Stimulated activated CD8-positive, alpha-beta memory T cell treated with anti-CD3 and anti-CD28 coated beads, Interleukin-15, amount 100 ng/mL, for 1 hour (primary cell): ENCODE measurements at places on chromosomes 1 and 21.

GRCh38 chr1:171506525-171507304, 21.4 kb downstream of the PRRC2C start:
- DNase-seq, result no peak

DNA sequence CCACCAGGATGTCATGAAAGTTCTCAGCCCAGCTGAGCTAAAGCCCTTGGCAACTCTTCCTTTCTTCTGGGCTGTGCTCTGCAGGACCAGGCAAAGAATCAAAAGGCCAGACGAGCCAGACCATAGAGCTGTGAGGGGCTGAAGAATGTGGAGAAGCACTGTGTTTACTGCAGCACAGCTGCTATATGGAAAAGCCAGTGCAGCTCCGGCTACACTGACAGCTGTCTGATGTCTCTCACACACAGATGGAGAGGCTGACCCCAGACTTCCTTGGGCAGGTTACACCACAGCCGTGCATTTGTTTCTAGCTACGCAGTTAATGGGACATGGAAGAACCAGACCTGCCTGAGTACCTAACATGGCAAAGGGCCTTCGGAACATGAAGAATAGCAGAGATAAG, 40.3 kb downstream of the CD247 start:
- DNase-seq, result no peak

- DNase-seq, result no peak
Measured at GRCh38 chr1:198837278-198838021, 198.6 kb downstream of the PTPRC start.

DNA sequence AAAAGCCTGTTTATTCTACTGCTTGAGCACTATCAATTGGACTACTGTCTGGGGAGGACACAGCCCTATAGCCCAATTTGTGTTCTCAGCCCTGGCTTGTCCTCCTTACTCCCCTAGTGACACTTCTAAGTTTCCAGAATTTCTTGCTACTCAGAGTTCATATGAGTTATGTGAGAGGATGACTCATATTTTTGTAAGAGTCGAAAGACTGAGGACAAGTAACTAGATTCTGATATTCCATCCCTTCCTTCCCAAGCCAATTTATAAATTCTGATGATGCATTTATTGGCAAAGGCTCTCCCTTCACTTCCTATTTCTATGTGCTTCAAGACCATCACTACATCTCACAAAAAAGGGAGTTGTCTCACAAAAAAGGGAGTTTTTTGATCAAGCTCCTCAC, 422.2 kb upstream of the DEPDC1 start:
- no peak for DNase-seq

GRCh38 chr1:176119549-176119948, 87.5 kb downstream of the COP1 start:
- no peak for DNase-seq

DNA sequence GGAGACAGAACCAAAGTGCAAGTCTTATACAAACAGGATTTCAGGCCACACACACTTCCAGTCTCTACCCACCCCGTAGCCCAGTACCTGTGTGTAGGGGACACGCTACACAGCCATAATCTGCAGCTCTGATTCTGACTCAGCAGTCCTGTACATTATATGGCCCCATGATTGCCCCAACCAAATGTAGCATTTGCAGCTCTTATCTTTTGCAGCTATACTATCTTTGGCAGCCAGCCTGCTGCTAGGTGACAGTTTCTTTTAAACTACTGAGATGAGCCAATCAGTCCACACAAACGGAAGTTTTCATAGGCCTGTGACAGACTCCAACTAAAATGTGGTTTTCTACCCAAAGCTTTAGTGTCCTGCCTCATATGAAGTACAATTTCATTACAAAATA, 259.6 kb upstream of the ST6GALNAC5 start:
- no peak for DNase-seq

GRCh38 chr1:77068013-77068412, 151.2 kb downstream of the PIGK start:
- DNase-seq, result no peak

DNA sequence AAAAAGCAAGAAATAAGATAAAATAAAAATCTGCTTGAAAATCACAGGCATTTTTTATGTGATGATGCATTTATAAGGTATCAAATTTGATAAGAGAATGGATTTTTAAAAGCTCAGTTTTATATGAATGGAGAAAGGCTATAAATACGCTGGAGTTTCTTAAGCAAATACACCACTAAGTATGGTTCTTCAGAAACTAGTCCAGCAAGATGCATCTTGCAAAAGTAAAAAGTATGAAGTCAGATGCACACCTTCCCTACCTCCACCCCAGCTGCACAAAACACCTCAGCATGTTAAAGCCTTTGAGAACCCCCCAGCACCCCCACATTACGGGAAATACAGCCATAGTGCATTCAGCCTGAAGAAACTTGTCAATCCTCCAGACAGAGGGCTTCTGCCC, 143.1 kb upstream of the PROX1 start:
- no peak for DNase-seq

DNA sequence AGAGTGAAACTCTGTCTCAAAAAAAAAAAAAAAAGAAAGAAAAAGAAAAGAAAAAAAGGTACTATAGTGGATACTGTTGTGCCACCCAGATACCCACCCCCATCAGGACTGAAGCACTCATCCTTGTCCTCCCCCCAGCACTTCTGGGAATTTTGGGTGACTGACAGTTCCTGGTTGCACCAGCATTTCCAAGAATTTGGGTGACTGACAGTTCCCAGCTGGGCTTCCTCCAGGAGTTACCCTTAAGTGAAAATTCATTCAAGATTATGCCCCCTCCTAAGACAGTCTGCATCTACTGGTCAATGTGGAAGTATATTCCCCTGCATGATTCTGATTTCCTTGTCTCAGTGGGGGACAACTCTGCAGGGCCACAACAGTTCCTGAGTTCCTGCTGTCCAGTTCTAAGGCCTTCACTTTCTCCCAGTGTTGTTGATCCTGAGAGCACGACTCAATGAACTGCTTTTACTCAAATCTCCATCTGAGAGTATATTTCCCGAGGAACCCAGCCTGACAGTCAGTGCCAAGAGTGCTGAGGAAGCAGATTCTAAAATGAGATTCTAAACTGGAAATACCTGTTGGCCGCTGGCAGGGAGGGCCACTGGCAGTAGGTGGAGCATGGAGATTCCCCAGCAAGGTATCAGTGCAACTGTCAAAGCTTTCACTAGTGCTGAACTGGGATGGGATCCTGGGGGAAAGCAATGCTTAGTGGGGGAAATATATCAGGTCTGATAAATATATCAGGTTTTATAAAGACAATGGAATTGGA, 18.5 kb downstream of the RIIAD1 start:
- no peak for DNase-seq

DNA sequence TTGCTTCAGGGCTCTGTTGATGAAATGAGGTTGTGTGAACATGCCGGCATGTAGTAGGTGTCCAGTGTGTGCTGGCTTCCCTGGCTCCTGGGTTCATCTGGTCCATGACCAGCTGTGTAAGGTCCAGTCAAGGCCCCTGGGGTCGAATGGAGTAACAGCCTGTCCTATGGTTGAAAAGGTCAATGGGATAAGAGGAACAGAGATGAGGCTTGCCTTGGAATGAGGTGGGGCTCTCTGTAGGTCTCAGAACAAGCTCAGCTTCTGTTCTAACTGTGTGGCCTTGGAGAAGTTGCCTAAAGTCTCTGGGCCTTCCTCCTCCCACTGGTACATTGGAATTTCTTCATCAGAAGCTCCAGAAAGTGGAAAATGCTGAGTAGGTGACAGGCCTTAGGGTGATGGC, 26.6 kb downstream of the RPS6KA1 start:
- DNase-seq, result no peak

DNA sequence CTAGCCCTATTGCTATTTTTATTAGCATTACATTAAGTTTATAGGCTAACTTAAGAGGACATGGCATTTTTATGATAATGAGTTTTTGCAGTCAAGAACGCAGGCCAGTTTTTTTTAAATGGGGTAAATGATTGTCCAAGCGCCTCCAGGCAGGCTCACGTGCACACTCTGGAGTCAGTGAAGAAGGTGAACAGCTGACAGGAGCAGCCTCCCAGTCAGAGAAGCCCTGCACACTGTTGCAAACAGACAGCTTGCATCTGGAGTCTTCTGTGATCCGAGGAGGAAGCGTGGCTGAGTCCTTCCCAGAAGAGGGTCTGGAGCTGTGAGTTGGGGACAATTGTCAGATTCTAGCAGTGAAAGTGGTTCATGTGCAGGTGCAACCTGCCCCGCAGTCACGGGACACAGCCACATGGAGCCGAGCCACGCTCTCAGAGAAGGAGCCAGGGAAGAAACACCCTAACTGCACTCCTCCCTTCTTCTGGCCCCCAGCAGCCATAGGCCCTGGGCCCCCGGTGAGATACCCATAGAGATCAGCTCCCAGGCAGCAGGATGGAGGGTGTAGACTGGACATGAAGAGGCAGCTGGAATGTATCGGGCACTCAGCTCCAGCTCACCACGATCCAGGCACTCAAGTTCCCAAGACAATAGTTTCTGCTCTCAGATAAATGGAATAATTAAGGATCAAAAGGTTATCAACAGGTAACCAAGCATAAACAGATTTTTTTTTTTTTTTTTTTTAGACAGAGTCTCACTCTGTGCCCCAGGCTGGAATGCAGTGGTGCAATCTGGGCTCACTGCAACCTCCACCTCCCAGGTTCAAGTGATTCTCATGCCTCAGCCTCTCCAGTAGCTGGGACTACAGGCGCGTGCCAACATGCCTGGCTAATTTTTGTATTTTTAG, 26.4 kb downstream of the CAPN2 start:
- DNase-seq, result no peak

DNA sequence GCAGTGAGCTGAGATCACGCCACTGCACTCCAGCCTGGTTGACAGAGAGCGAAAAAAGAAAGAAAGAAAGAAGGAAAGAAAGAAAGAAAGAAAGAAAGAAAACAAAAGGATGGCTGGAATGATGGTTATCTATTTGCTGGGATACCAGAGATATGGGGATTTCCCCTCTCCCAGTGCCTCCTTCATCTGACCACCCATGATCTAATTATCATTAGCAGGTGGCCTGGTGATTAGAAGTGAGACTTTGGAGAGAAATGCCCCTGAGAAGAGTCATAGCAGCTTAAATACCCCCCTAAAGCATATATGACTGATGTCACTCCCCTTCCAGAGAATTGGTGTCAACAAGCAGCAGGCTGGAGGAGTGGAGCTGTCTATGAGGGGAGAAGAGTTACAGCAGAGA, 1.3 kb upstream of the NPPB start:
- no peak for DNase-seq

- DNase-seq, result no peak
Measured at GRCh38 chr1:162056043-162056442, 13.4 kb upstream of the NOS1AP start.

- no peak for DNase-seq
Measured at GRCh38 chr21:38751379-38752050, 54.2 kb upstream of the ETS2 start.

- DNase-seq, result no peak
Measured at GRCh38 chr1:174052621-174053020, 30.5 kb upstream of the RC3H1 start.

GRCh38 chr1:197042676-197043341, 24.3 kb downstream of the F13B start:
- no peak for DNase-seq

DNA sequence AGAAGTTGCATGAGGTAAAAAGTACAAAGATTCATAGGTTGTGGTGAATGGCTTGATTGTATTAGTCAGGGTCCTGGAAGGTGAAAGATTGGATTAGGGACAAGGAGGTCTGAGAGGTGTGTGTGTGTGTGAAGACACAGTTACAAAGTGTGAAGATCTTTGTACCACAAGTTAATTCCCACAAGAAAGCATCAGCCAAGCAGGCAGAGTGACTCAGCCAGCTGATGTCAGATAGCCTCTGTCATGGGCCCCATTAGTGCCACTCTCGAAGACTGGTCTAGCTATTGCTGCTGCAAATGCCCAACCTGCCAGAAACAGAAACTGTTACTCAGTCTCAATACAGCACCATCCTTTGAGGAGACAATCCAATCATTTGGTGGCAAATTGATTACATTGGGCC, 96.5 kb downstream of the DTL start:
- no peak for DNase-seq

DNA sequence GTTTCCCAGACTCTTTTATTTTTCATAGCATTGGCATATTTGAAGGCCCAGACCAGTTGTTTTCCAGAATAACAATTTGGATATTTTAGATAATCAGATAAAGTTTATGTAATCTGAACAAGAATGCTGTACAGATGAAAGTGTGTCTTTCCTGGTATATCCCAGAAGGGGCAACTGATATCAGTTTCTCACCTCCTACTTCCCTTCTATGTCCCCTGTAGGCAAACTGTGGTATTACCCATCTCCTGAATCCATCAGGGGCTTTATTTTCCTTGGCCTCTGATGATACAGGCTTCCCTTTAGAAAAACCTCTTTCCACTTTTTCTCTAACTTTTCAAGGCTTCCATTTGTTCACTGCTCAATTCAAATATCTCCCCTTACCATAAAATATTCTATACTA, 87.5 kb upstream of the RGS1 start:
- no peak for DNase-seq

DNA sequence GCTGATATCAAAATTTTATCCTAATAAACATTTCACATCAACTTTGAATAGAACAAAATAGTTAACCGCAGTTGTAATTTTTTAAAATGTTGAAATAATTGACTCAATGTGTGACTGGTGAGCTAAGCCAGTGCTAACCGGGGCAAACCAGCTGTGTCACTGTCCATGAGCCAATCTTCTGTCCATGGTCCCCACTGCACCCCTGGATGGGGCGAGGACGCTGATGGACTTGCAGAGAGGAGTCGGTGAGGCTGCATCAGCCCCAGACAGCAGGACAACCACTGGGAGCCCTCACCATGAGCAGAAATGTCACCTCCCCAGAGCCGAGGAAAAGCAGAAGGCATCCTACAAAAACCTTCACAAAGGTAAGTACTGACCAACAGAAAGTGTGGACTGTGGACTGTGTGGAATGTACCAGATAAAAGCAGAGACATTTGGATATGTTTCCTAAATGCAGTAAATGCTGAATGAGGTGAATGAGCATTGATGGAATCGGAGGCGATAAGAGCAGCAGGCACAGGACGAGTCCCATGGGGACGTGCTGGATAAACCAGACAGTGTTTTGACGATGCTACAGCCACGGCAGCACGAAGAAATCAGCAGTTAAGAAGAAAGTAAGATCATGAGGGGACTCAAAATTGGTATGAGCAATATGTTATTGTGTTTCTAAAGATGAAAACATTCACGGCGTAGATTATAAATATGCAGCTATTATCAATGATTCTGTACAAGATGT, 115.0 kb upstream of the BACE2 start:
- no peak for DNase-seq
